ENCODE measurements at places on chromosomes 11 and 22.

GRCh38 chr11:2789331-2789730 is 89.5 kb upstream of the KCNQ1OT1 start:
- no peak for DNase-seq

- peak; percentile 56 for DNase-seq
These were observed 25.1 kb upstream of the RELT start for GRCh38 chr11:73350908-73351636.

- DNase-seq, result no peak
These were observed 14.5 kb downstream of the DCHS1 start for GRCh38 chr11:6640985-6641701.

GRCh38 chr22:45208993-45209838 is 31.5 kb downstream of the KIAA0930 start:
- peak; percentile 54 for DNase-seq

GRCh38 chr11:111917312-111917711 is 1.4 kb upstream of the C11orf52 start:
- no peak for DNase-seq

DNA sequence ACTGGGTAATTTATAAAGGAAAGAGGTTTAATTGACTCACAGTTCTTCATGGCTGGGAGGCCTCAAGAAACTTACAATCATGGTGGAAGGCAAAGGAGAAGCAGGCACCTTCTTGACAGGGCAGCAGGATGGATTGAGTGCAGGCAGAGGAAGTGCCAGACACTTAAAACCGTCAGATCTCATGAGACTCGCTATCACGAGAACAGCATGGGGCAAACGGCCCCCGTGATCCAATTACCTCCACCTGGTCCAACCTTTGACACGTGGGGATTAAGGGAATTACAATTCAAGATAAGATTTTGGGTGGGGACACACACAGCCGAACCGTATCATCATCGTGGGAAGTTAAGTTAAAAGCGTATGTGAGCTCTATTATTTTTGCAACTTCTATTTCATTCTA is 71.4 kb upstream of the SYN3 start:
- DNase-seq, result peak; percentile 94

DNA sequence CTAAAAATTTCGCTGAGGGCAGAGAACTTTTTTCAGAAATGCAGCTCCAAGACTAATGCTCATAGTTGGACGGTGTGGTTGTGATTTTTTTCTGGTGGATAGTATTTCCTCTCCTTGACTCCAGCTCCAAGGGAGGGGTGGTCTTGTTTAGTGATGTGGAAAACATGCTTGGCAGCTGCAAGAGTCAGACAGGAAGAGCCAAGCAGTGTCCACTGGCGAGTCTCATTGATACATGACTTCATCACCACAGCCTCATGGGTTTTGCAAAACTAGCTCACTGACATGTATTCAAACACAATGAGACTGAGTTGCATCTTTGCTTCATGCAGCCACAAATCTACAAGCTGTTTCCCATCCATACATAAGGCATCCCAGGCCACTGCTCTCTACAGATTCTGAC is 7.3 kb upstream of the KCNJ1 start:
- DNase-seq, result no peak

- DNase-seq, result no peak
These were observed 240.5 kb upstream of the CCDC179 start for GRCh38 chr11:23100726-23101125.

DNA sequence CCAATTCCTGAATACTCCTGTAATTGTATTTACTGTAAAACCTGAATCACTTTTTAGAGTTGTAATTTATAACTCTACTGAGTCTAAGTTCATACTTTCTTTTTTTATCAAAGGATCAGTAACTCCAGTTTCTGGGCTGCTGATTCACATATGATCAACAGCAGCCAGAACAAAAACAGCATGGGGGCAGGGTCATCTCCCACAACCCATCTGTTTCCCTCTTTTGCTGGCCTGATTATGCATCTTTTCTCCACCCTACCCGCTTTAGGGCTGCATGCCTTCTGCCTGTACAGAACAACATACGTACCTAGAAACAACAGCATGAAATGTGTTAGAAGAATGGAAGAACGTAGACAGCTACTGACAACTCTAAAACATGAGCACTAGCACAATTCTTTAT is 76.0 kb downstream of the MRTFA start:
- no peak for DNase-seq

DNA sequence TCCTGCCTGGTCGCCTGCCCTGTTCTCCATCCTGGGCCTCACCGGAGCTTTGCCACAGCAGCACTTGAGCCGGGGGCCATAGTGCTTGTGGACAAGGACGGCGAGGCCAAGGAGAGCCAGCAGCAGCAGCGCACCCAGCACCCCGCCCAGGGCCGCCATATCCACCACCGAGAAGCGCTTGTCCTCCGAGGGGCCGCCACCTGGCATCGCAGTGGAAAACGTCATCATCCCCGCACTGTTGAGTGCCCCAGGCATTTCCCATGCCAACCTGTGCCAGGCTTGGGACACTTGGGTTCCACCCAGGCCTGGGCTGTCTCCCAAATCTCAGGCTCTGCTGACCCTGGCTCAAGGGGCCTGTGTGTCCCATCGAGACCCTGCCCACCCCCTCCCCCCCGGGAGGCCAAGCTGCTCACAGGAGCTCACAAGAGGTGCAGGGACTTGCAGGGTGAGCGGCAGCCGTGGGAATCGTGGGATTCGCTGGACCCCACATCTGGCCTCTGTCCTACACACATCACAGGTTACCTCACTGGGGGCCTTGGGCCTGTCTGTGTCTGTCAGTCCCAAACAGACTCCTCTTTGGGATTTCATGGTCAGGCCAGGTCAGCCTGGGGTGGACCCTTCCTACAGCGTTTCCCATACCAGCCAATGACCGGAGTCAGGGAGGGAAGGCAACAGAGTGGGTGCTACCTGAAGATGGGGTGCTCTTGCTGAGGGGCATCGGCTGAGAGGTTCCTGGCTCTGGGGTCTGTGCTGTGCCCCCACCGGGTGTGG is 2.3 kb upstream of the IRF7 start:
- DNase-seq, result no peak

GRCh38 chr22:46290121-46290842 is 6.4 kb upstream of the GTSE1 start:
- no peak for DNase-seq

- DNase-seq, result no peak
These were observed 17.3 kb upstream of the ZBTB16 start for GRCh38 chr11:114042234-114042633.

DNA sequence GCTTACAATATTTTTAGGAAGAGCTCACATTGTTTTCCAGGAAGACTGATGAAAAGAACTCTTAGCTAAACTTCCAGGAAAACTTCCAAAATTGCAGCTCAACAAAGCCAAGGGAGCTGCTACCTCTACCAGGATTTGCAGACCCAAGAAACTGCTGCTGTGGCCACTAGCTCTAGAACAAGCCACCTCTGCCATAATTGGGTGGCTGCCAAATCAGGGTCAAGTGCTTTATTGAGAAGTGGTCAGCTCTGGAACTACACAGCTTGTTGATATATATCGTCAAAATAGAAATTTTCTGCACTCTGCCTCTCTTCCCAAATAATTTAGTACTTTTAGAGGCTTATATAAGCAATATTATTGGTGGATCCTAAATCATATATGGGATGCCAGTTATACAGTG is 371.8 kb upstream of the CHORDC1 start:
- peak; percentile 5 for DNase-seq

DNA sequence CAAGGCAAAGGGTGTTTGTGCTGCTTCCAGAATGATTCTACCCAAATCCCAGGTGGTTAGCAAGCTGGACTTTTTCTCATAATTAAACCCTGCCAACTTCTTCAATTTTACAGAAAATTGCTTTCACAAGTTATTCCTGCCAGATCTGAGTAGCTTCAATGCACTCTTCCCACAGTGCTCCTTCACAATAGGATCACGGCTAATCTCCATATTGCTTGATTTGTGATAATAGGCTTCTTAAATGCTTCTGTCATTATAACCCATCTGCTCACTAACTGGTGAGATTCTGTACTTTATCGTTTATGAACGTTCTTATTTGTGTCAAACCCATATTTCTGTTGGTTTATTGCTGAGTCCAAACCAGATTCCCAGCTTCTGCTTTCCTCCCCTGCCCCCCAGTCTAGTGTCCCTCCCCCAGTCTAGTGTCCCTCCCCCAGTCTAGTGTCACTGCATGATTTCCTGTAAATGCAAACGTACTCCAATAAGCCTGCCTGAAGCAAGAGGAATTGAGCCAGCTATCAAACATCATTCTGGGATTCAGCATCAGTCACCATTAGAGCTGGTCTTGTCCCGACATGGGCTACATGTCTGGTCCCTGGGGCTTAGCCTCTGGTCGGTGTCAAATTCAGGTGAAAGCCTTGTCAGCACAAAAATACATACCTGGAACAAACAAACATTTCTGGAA is 14.0 kb downstream of the MMP3 start:
- no peak for DNase-seq

- DNase-seq, result no peak
These were observed 568.9 kb downstream of the LUZP2 start for GRCh38 chr11:25065746-25066145.

GRCh38 chr22:48800886-48801607 is 1026.6 kb downstream of the BRD1 start:
- no peak for DNase-seq

- no peak for DNase-seq
These were observed 18.8 kb upstream of the P4HA3 start for GRCh38 chr11:74330075-74330858.

DNA sequence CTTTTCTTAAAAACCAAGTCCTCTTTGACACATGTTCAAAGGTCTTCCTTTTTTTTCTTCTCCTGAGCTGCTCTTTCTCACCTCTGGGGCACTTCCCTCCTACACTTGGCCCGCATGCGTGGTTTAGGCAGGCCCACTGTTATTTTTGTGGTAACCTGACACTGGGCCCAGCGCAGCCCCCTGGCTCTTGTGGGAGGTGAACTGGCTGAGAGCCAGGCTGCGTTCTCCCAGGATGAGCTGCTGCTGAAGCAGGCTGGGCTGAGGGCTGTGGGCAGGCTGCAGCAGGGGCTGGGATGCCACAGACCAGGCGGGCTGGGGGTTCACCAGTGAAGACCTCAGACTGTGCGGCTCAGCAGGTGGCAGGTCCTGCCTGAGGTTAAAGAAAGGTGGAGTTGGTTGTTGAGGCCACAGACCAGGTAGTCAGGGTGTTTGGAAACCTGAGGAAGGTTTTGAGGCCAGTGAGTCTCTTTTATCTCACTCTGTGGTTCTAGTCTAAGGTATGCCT is 72.4 kb downstream of the TEAD1 start:
- peak; percentile 98 for DNase-seq

GRCh38 chr11:66555416-66555815 is 8.7 kb downstream of the ACTN3 start:
- no peak for DNase-seq

GRCh38 chr11:44308256-44308922 is 1.6 kb downstream of the ALX4 start:
- DNase-seq, result no peak

GRCh38 chr11:3834664-3835461 is 5.9 kb downstream of the RHOG start:
- DNase-seq, result peak; percentile 69

GRCh38 chr11:65491614-65492386 is 7.0 kb upstream of the MALAT1 start:
- peak; percentile 93 for DNase-seq

- DNase-seq, result no peak
These were observed 146.7 kb downstream of the LDLRAD3 start for GRCh38 chr11:36090356-36091109.

GRCh38 chr11:86861810-86862209 is 61.5 kb downstream of the PRSS23 start:
- DNase-seq, result no peak

DNA sequence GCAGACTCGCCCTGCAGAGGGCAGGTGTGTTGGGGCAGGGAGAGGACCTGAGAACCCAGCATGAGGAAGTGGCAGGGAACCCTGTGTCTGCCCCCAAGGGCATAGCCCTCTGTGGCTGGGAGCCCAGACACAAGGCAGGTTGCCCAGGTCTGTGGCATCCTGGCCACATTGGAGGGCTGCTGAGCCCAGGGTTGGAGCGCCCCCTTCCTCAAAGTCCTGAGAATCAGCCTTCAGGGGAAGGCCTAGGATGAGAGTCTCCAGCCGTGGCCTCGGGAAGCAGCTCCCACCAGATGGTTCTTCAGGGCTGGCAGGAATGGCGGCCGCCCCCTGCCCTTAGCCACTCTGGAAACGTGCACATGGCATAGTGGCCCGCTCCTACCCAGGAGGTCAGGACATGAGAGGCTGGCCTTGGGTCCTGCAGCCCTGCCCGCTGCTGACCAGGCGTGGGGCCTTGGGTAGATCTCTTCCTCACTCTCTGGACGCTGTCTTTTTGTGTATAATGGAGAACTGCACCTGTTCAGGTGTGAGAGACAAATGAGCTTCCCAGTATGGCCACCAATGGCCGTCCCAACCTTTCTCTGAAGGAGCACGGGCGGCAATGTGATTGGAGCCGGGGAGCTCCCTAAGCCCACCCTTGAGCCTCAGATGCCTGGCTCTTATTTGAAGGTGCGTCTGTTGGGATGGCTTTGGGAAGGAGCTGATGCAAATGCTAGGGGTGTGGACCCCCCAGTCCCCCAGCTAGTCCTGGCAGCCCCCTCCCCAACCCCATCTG is 4.6 kb upstream of the CDC42BPG start:
- DNase-seq, result peak; percentile 58

DNA sequence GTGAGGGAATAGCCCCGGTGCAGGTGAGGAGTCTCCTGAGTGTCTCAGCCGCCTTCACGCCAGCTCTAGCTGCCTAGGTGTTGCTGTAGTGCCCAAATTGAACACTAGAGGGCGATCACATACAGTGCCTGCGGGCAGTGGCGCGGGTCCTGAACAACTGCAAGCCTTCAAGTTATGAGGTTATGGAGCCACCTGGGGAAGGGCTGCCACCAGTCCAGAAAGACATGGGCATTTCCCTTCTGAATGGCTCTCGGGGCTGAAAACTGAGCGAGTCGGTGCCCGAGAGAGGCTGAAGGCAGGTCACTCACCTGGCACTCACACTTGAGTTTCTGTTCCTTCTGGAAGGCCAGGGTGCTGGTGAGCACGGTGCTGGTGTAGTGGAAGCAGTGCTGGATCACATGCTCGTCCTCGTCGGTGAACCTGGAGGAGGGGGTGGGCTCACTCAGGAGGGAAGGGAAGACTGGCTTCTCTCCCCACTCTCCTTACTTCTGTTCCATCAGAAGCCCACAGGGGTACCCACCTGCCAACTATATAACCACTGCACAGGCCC is 88.4 kb downstream of the PDE2A start:
- DNase-seq, result peak; percentile 82

- no peak for DNase-seq
These were observed 120.0 kb upstream of the SERPIND1 start for GRCh38 chr22:20653795-20654342.

GRCh38 chr22:39283322-39284141 is 35.9 kb downstream of the RPL3 start:
- DNase-seq, result no peak

- no peak for DNase-seq
These were observed 952 bp upstream of the CYP2D6 start for GRCh38 chr22:42131562-42131961.

DNA sequence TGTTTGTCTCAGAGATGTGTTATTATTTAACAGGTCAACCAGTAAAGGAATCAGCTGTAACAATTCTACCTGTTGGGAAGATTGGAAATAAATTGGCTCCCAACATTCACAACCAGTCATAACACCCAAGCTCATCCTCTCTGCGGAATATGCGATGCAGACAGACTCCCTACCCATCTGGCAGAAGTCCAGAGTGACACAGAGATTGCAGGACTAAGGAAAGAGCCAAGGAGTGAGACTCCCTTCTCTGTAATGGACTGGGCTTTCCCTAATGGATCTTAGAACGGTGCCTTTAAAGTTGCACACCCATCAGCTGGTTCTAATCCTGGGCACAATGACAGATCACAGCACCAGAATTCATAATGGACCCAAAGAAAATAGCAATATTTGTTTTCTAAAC is 27.8 kb upstream of the UBASH3B start:
- no peak for DNase-seq

GRCh38 chr22:24164940-24165339 is 16.3 kb upstream of the SUSD2 start:
- DNase-seq, result no peak
